AG09319 (cell line): ENCODE measurements at places on chromosomes 6 and 20.

DNA sequence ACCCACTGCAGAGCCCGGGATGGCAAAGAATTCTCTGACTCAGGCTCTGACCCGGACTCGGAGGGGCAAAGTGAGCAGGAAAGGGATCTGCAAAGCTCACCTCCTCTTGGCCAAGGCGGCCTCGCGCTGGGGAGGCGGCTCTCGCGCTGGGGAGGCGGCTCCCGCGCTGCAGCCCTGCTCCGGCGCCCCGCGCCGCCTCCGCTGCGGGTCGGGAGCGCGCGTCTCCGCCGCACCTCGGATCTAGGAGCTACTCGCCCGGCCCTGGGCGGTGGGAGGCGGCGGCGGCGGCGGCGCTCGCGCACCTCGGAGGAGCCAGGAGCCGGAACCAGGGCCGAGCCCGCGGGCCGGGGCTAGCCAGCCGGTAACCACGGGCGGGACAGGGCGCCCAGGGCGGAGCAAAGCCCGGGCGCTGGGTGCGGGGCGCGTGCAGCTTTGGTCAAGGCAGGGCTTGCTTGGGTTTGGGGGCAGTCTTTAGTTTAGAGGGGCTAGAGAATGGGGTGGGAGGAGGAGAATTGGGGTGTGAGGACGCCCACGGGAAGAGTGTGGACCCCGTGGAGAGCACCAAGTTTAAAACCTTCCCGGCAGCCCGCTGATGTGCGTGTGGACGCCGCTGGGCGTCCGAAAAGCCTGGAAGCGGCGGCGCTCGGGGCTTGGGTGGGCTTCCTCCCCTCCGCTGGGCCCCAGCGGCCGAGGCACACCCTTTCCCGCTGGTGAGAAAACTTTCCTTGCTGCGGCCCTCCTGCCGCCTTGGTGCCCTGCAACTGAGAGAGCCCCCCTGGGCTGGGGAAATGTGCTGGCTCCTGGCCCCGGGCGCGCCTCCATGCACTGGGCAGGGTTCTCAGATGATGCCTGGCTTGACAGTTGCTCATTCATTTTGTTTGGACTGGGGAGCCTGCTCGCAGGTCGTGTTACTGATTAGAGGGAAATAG, at the start of gene MRAP2:
TSS of gene MRAP2 (plus strand) at position 250 of the 929 bp plus-strand sequence. CDS start 21,547 bp downstream, outside the sequence.
- DNase-seq, result no peak

GRCh38 chr6:142854589-142855488, 90.1 kb downstream of the HIVEP2 start:
- no peak for DNase-seq

GRCh38 chr20:34947336-34947735, 8.3 kb downstream of the GSS start:
- DNase-seq, result no peak

GRCh38 chr20:2010533-2010932, 16.7 kb upstream of the PDYN start:
- no peak for DNase-seq

GRCh38 chr20:25525867-25526266, 59.5 kb downstream of the NINL start:
- peak; percentile 83 for DNase-seq

- no peak for DNase-seq
These were observed 15.7 kb upstream of the HLA-C start for GRCh38 chr6:31287619-31288018.

GRCh38 chr6:20192625-20193024, 19.6 kb downstream of the MBOAT1 start:
- DNase-seq, result no peak

- DNase-seq, result no peak
These were observed 946.6 kb downstream of the TFAP2A start for GRCh38 chr6:9468277-9468676.

DNA sequence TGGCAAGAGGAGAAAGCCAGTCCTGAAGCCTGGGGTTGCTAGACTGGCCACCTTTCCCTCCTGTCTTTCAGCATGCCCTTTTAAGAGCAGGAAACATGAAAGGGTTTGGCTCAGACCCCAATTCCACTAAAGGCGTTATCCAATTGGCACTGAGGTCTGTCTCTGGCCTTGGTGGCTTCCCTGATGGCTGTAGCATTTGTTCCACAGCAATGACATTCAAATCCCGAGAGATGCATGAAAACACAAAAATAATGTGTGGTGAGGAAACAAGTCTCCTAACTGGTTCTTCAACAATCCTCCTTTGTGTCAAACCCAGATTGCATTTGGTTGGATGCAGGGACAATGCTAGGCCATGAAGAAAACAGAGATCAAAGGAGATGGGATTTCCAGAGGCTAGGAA, 56.5 kb upstream of the ADTRP start:
- DNase-seq, result no peak

GRCh38 chr6:130760006-130760405, 67.2 kb upstream of the SMLR1 start:
- no peak for DNase-seq

GRCh38 chr20:46308258-46309157, at the start of gene CDH22:
Gene CDH22 (minus strand): TSS chr20:46308498. CDS start chr20:46251294, 57,204 bp downstream.
- DNase-seq, result no peak

DNA sequence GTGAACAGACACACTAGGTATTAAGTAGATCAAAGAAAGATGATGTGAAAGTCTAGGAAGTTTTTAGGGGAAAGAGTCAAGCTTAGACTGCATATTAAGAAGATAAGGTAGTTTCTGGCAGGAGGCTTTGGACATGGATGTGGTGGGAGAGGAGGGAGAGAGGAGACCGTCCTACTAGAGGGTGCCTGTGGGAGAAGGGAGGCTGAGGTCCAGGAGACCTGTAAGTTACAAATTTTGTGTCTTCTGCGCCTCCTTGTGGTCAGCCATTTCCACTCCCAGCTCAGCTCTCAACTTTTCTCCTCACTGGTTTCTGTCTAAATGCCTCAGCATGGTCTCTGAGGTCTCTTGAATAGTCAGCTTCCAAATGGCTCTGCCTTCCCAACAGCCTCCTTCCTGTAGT, 193.5 kb downstream of the UNC5CL start:
- no peak for DNase-seq
